Tongue (tissue), 3 donors: ENCODE measurements at places on chromosomes 7 and 10. TPM values are rescaled to one million over a fixed set of nuclear protein-coding genes. Genes with fewer than 3 reads are reported as not detected.

The PRPS1L1 gene
- not detected for total RNA-seq

The GJD4 gene
- 0.21 TPM for total RNA-seq

The TAS2R3 gene
- 5.0 TPM for total RNA-seq

The SLC18A3 gene
- total RNA-seq = 0.31 TPM

The DYNC1I1 gene
- total RNA-seq = 2.6 TPM

The ACSL5 gene
- total RNA-seq = 3.7 TPM

The AOAH gene
- 3.4 TPM for total RNA-seq

The PLEKHS1 gene
- 1.4 TPM for total RNA-seq

The RPP38 gene
- 7.2 TPM for total RNA-seq

The ZKSCAN1 gene
- 51.4 TPM for total RNA-seq

The VPS50 gene
- total RNA-seq = 61.7 TPM

The ASB10 gene
- total RNA-seq = 4.9 TPM

The HIP1 gene
- 19.6 TPM for total RNA-seq

The CEP41 gene
- 28.3 TPM for total RNA-seq

The HOXA5 gene
- total RNA-seq = 0.21 TPM

The PKD2L1 gene
- not detected for total RNA-seq

The VSTM4 gene
- 56.1 TPM for total RNA-seq

The ANLN gene
- 26.5 TPM for total RNA-seq

The CFAP70 gene
- total RNA-seq = 1.8 TPM

The LRRTM3 gene
- 0.62 TPM for total RNA-seq

The JCAD gene
- total RNA-seq = 26.1 TPM

The SPDYE2B gene
- total RNA-seq = not detected

The GJC3 gene
- not detected for total RNA-seq

The PIK3AP1 gene
- 9.8 TPM for total RNA-seq

The TMEM196 gene
- not detected for total RNA-seq

The ZNF37A gene
- 16.5 TPM for total RNA-seq

The ANK3 gene
- 148 TPM for total RNA-seq

The CHST15 gene
- total RNA-seq = 18.3 TPM

The SAP25 gene
- 2.9 TPM for total RNA-seq

The BTBD16 gene
- total RNA-seq = 0.41 TPM

The CYP2W1 gene
- 19.1 TPM for total RNA-seq

The CLEC5A gene
- not detected for total RNA-seq

The MBL2 gene
- total RNA-seq = not detected

The CACNA2D1 gene
- total RNA-seq = 197 TPM

The NUTM2B gene
- total RNA-seq = 0.10 TPM

The CCDC71L gene
- total RNA-seq = 4.9 TPM

The AKR1C8 gene
- not detected for total RNA-seq

The GNB2 gene
- 87.1 TPM for total RNA-seq

The HMX2 gene
- not detected for total RNA-seq

The ASAH2 gene
- 1.2 TPM for total RNA-seq

The ANKRD1 gene
- total RNA-seq = 123 TPM

The NODAL gene
- total RNA-seq = 0.92 TPM

The MAGI2 gene
- total RNA-seq = 8.0 TPM

The PIP gene
- total RNA-seq = 11.3 TPM

The EPHB4 gene
- 49.1 TPM for total RNA-seq

The MALRD1 gene
- total RNA-seq = 6.4 TPM

The HACD1 gene
- 42.4 TPM for total RNA-seq

The FLNC gene
- total RNA-seq = 1,540 TPM

The GBX1 gene
- not detected for total RNA-seq

The ASB4 gene
- 26.9 TPM for total RNA-seq

The ITGA8 gene
- 18.8 TPM for total RNA-seq

The PCLO gene
- total RNA-seq = 2.7 TPM

The FAM171A1 gene
- total RNA-seq = 15.4 TPM
